ENCODE measurements at places on chromosomes 2 and 18. TPM values are rescaled to one million over a fixed set of nuclear protein-coding genes. Genes with fewer than 3 reads are reported as not detected.
A peak's percentile ranks its signal among the peaks of the same experiment; 100 is the strongest.

DNA sequence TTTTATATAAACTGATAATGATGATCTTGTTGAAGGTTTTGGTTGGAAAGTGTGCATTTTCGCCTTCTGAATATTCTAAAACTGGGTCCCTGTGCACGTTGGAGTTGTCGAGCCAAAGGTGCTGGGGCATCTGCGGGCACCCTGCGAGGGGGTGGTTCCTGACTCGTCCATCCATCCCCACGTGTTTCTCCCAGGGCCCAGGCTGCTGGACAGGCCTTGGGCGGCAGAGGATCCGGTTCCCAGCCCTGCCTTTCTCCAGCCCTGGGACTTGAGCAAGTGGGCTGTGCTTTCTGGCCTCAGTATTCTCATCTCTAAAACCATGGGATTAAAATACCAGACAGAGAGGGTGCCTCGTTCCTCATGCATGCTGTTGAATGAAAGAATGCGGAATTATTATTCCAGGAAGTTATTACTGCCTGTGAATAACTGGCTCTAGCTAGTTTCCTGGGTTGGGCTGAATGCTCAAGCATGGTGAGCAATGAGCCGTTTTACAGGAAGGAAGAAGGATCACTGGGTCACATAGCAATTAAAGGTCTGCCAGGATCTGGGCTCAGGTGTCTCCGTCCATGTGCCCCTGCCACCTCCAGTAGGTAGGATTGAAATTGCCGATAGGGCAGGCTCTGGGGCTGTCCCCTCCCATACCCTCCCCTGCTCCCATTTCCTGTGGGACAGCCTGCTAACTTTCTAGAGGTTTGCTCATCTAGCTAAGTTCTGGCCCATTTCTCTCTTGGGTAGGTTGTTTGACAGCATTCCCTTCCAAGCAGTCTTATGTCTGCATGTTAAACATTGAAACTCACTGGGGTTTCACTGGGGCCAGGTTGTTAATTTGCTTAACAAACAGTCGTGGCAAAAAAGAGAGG, 77.2 kb upstream of the HS6ST1 start:
- no peak overlapping the region for H3K4me3 ChIP-seq
- no peak for DNase-seq
- H3K27me3 ChIP-seq = peaks cover 16% of the 10 kb centered on the region
- H3K36me3 ChIP-seq = no peaks in the 10 kb centered on the region
- no peaks in the 10 kb centered on the region for H3K4me1 ChIP-seq

GRCh38 chr18:60667016-60667415, 294.4 kb upstream of the MC4R start:
- H3K4me1 ChIP-seq = no peaks in the 10 kb centered on the region
- no peak for DNase-seq
- H3K36me3 ChIP-seq = no peaks in the 10 kb centered on the region
- H3K27me3 ChIP-seq = no peaks in the 10 kb centered on the region
- H3K4me3 ChIP-seq = no peak overlapping the region

DNA sequence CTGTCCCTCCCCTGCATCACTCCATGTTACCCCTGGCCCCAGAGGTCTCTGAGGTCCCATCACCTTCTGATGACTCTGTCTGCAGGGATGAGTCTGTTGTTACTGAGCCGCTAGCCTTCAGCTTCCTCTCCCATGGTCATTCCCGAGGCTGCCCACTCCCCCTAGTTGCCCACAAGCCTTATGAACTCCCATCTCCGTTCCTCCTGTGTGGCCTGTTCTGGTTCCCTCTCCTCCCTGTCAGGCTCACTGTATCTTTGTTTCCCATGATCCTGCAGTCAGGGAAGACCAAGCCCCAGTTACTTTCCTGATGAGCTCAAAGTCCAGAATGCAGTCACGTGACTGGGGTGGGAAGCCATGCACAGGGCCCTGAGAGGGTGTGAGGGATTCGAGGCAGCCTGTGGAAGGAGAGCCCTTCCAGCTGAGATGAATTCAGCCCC, 39.5 kb downstream of the INPP4A start:
- H3K4me1 ChIP-seq = peaks cover 97% of the 10 kb centered on the region
- H3K36me3 ChIP-seq = peaks cover 4% of the 10 kb centered on the region
- H3K4me3 ChIP-seq = peak overlapping the region; percentile 56
- peak overlapping the region; percentile 85 for H3K27ac ChIP-seq
- no peak for DNase-seq

DNA sequence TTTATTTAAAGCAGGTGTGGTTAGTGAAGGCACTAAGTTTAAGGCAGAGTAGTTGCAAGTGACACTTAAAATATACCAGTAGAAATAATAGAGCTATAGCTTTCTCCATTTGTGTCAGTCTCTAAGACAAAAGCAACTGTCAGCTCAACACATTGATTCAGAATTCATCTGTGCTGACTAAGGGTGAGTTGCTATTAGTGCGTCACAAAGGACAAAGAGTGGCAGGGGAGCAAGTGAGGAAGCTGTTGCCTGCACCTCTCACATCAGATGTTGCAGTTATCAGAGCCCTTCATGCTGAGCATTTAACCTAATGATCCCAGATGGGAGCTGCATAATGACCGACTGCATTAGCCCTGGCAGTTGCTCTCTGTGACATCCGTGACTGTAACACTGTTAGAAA, 138.6 kb downstream of the DTNA start:
- H3K36me3 ChIP-seq = no peaks in the 10 kb centered on the region
- H3K27me3 ChIP-seq = peaks cover 3% of the 10 kb centered on the region
- no peak overlapping the region for H3K4me3 ChIP-seq
- DNase-seq = no peak
- no peaks in the 10 kb centered on the region for H3K4me1 ChIP-seq
- H3K27ac ChIP-seq = no peak overlapping the region

DNA sequence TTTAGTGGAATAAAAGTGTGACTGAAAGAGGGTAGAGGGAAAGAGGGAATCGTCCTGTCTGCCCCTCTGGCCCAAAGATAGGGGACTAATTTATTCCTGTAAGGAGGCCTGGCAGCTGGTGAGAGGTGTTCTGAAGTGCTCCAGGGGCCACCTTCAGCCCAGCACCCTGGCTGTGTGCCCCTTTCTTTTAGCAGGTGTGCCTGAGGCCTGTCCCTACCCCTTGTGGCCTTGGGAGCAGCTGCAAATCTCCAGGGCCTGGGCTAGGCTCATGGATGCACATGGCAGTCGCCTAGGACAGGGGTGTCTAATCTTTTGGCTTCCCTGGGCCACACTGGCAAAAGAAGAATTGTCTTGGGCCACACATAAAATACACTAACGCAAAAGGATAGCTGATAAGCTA, 37.3 kb downstream of the FHOD3 start:
- DNase-seq = no peak
- H3K4me1 ChIP-seq = no peaks in the 10 kb centered on the region
- no peak overlapping the region for H3K4me3 ChIP-seq
- H3K27ac ChIP-seq = no peak overlapping the region

The EHD3 gene
- 1.1 TPM for total RNA-seq

The BOLL gene
- total RNA-seq = not detected

The LDLRAD4 gene
- total RNA-seq = 27.4 TPM

The HOXD13 gene
- not detected for total RNA-seq

The PLB1 gene
- total RNA-seq = 1.4 TPM
